ENCODE measurements at places on chromosomes 4 and X. TPM values are rescaled to one million over a fixed set of nuclear protein-coding genes. Genes with fewer than 3 reads are reported as not detected.
A peak's percentile ranks its signal among the peaks of the same experiment; 100 is the strongest.

DNA sequence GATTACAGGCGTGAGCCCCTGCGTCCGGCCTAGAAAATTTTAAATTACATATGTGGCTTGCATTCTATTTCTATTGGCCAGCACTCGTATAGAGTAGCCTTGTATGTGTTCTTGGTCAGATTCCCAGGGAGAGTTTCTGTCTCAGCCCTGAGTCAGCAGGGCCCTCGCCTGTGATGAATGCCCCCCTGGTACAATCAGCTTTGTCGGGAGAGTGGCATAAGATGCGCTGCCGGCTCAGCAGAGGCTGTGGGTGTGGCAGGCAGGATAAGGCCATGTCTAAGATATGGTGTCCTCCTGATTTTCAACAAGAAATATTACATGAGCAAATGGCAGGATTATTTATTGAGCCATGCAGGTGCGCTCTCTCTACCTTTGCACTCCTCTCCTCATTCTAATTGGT, 1.6 kb upstream of the REELD1 start:
- DNase-seq: no peak

Gene PRPS1
- total RNA-seq: 24.0 TPM

DNA sequence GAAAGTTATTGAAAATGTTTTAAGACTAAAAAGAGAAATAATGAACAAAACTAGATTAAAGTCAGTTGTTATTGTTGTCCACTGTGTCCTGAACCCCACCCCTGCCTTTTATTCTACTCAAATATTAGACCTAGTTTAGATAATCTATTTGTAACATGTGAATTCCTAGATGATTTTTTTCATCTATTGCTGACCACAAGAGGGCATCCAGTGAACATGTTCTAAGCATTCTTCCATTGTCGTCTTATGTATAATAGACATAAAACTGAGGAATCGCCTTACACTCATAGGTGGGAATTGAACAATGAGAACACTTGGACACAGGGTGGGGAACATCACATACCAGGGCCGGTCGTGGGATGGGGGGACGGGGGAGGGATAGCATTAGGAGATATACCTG, 36.4 kb upstream of the HPRT1 start:
- DNase-seq: no peak

Gene AFF2
- 1.3 TPM for total RNA-seq

DNA sequence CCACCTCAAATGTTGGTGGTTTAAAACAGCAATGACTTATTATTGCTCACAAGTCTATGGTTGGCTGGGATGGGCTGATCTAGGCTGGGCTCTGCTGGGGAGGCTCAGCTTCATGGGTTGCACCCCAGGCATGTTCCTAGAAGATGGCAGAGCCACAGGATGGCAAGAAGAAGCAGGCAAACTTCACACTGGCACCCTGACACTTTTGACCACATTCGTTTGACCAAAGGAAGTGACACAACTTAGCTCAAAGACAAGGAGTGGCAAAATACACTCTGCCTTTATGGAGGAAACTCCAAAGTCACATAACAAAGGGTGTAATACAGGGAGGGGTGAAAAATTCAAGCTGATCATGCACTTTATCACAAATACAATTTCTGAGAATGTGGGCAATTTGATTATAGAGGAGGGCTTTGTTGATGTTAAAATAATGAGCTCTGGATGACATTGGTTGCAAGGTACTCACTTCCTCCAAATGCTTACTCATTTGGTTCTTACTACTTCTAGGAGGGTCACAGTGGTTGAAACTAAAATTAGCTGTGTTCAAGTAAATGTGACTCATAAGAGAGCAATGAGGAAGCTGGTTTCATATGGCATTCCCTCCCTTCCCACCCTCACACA, 249.2 kb upstream of the RPS6KA3 start:
- DNase-seq: no peak

DNA sequence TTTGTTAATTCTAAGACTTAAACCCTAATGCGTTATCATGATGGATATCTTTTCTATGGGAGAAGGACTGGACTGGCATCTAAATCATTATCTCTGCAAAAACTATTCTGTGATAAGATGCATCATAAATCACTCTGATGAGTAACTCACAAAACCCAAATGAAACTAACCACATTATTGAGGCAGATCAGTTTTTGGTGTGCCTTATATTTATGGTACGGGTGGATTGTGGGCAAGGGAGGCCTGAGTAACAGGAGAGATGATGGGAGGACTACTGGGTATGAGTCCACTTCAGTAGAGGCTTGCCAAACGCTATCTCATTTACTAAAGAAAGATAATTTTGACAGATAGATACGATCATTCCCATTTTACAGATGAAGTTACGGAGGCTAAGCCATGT, 66.4 kb upstream of the GUCY1A1 start:
- no peak for DNase-seq

GRCh38 chrX:31036895-31037294, 34.9 kb downstream of the FTHL17 start:
- peak; percentile 22 for DNase-seq

DNA sequence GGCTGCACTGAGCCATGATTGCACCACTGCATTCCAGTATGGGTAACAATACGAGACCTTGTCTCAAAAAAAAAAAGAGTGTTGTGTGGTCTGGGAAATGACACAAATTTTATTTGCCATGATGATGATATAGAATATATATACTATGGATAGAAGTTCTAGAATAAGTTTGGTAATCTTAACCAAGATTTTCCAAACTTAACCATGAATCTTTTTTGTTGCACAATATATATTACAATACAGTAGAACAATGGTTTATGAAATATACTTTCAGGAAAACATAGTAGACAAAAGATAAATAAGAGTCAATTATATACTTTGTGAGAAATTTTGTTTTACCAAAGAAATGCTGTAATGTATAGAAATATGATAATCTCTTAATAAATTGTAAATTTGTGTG, 34.8 kb downstream of the MFSD8 start:
- DNase-seq: no peak

DNA sequence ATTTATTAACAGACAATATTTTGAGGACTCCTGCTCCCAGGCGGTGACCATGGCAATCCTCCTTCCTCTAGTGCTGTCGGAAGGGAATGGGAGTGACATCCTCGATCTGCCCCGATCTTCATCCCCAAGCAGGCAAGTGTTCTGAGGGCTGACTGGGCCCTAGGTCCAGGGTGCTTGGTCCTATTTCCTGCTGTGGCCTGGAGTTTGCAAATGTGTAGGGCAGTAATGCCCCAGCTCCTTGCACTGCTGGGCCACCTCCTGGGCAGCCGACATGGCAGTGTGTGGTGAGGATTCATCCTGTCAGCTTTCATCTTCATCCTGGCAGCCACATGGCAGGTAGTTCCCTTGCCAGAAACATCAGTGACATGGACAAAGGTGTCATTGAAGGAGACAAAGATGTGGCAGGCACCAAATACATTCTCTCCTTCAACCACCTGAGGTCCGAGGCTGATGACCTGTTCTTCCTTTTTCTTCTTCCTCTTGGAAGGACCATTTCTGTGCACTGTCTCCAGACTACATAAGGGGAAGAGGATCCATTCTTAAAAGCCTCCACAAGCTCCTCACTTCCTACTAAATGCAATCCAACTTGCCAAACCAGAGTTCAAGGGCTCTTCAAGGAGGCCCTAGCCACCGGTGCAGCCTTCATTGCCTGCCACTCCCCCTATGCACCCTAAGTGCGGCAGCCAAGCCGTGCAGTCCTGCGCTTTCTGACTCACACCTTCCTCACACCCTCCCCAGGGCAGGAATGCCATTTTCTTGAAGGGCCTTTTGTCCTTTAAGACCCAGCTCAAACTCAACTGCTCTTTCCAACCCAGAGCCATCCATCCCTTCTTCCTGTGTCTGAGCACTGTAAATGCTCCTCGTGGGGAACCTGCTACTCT, 65.7 kb downstream of the TMEM154 start:
- DNase-seq: no peak

- DNase-seq: no peak
Measured at GRCh38 chr4:71270901-71271300, 67.9 kb upstream of the SLC4A4 start.

DNA sequence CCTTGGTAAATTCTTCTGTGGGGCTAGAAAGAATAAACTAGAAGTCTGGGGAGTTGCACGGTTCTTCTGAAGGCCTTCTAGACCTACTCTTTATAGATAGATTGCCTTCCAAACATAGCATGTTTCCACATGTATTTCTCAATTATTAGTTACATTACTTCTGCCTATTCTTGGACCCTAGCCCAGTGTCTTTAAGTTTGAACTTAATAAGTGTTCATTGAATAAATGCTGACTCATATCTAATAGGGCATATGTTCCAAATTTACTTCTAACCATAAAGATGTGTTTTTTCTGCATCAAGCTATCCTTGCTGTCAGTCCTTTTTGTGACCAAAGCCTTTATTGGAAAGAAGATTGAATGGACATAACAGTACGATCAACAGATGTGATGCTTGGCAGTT, 503.6 kb upstream of the ZFP42 start:
- DNase-seq: no peak

GRCh38 chr4:89158884-89159503, 47.7 kb downstream of the TIGD2 start:
- DNase-seq: no peak

All from right cardiac atrium (tissue), 5 donors.